ENCODE measurements at places on chromosomes 11 and 22.

GRCh38 chr11:58006940-58007339 lies 16.7 kb upstream of the OR9Q1 start:
- DNase-seq, result peak; percentile 41

DNA sequence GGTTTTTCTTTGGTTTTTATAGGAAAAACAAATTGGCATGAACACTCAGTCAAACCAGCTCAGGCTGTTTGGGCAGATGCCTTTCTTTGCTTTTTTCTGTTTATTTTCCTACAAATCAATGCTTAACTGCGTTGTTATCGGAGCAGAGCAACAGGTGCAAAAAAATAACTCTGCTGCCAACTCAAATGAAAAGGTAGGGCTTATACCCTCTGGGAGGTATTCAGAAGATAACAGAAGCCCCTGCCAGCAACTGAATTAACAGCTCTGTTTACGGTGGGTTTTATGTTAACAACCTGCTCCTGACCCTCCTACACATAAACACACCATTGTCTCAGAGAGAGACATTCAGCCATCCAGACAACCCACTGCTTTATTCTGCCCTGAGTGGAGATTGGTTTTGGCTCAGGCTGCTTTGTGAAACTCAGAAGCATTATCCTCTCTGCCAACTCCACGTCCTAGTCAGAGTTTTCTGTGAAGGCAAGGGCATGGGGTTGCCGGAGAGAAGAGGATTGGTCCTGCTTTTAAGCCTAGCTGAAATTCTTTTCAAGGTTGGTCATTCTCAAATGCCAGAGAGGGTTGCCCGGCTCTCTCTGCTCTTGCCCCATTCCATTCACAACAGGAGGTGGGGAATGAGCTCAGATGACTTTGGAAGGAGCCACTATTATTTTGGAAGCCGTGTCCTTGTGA lies 11.4 kb downstream of the EHF start:
- no peak for DNase-seq

- no peak for DNase-seq
These were observed 18.4 kb upstream of the LRRC55 start for GRCh38 chr11:57163160-57163868.

GRCh38 chr22:25403811-25404471 lies 160.5 kb upstream of the GRK3 start:
- peak; percentile 80 for DNase-seq
